ENCODE measurements at places on chromosomes 7 and 10.
A peak's percentile ranks its signal among the peaks of the same experiment; 100 is the strongest.

GRCh38 chr10:110370006-110370405, 65.3 kb upstream of the SMNDC1 start:
- DNase-seq, result no peak

DNA sequence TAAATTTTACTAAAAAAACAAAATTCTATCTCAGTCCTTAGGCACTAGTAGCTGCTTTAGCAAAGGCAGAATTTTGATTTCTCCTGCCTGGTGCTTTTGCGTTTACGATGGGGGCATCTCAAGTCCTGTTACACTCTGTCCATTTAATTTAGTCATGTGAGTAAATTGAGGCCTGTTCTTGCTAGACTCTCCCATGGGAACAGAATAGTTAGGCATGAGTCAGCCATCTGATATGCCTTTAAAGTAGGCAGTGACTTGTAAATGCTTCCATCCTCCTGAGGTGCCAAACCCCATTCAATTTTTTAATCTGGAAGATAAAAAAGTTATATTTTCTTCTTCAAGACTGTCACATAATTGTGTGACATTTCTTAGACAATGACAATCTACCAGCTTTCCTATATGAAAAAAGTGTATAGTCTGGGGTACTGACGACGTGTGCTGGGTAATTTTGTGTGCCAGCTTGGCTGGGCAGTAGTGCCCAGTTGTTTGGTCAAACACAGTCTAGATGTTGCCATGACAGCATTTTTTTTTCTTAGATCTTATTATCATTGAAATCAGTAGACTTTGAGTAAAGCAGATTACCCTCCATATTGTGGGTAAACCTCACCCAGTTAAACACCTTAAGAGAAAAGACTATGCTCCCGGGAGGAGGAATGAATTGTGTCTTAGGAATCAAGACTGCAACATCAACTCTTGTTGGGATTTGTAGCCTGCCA, 603.4 kb downstream of the SORCS1 start:
- DNase-seq, result no peak

DNA sequence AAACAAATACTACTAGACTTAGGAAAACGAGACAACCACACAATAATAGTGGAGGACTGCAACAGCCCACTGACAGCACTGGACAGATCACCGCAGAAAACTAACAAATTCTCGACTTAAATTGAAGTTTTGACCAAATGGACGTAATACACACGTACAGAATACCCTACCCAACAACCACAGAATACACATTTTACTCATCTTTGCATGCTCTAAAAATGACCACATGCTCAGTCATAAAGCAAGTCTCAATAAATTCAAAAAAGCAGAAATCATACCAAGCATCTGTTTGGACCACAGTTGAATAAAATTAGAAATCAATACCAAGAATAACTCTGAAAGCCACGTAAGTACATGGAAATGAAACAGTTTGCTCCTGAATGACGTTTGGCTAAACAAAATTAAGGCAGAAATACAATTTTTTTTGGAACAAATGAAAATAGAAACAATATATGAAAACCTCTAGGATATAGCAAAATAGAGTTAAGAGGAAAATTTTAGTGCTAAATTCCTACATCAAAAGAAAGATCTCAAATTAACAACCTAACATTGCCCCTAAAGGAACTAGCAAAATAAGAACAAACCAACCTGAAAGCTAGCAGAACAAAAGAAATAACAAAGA, 30.6 kb downstream of the MAPK8 start:
- no peak for DNase-seq

DNA sequence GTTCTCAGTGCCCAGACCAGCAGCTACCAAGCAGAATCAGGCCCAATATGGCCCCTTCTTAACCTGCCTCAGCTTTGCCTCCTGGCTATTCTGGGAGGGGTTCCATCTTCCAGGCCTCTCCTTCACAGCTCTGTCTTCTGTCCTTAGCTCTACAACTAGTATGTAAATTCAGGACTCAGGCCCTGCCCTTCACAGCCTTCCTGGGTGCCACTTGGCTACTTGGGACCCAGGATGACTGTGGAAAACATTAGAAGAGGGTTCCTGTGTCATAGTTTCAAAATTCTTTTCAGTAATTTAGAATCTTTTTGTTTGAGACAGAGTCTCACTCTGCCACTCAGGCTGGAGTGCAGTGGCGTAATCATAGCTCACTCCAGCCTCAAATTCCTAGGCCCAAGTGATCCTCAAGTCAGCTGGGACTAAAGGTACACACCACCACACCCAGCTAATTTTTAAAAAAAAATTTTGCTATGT, 33.2 kb upstream of the PAPSS2 start:
- DNase-seq, result no peak

DNA sequence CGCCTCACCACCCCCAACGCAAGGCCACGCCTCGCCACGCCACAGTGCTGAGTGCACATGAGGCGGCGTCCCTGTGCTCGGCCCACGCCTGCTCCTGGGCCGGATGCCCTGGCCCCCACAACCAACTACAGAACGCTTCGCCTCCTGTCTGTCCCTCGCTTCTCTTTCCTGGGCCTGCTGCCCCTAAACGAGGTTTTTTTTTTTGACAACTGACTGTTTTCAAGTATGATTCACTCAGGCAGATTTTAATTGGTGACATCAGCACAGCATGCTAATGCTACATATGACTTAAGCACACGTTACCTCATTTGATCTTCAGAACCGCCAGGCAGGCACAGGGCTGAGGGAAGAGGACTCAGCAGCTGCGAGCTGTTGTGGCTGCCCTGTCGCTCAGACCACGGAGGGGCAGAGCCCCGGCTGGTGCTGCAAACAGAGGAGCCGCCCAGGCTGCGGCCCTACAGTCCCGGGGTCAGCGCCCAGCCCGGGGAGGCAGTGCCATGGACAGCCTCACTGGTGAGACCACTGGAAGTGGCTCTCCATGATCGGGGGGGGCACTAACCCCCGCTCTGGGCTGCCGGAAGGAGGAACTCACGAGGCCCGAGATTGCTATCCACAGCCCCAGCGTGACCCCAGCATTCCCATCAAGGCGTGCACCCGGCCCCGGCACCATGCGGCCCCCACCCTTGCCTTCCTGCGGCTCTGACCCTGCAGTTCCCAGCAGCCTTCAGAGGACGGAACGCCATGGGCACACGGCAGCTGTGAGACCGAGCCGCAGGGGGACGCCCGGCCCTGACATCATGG, 212.8 kb downstream of the MAD1L1 start:
- DNase-seq, result peak; percentile 53

GRCh38 chr7:116727432-116728009, 55.5 kb downstream of the MET start:
- no peak for DNase-seq

- DNase-seq, result no peak
These were observed 123.8 kb downstream of the HDAC9 start for GRCh38 chr7:18619311-18619710.

- no peak for DNase-seq
These were observed 5.3 kb upstream of the COL1A2 start for GRCh38 chr7:94389381-94389780.

DNA sequence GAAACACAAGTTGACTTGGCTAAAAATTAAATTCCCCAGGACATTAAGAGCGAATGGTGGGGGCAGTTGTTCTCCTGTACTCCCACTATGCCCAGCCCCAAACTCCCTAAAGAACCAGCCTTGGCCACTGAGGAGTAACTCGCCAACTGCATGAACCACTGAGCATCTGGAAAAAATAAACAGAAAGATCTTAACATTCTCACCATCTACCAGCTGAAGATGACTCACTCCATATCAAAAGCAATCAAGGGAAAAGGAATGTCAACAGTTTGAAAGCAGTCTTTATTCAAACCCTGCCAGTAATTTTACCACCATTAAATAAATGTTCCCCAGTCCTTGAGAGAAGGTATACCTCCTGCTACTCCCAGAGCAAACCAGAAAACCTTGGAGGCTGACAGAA, 45.4 kb downstream of the CTTNBP2 start:
- no peak for DNase-seq

All from activated naive CD8-positive, alpha-beta T cell treated with anti-CD3 and anti-CD28 coated beads, Interleukin-2, amount 50 U/mL, for 24 hours (primary cell).